Naive thymus-derived CD8-positive, alpha-beta T cell (primary cell): ENCODE measurements at places on chromosomes 3 and 15. TPM values are rescaled to one million over a fixed set of nuclear protein-coding genes. Genes with fewer than 3 reads are reported as not detected.

Gene GNL3
- 41.8 TPM for polyA plus RNA-seq

Gene ACAP2
- 36.7 TPM for polyA plus RNA-seq

Gene KBTBD13
- polyA plus RNA-seq = not detected

Gene ABI3BP
- not detected for polyA plus RNA-seq
